ENCODE measurements at places on chromosomes 5 and 9. TPM values are rescaled to one million over a fixed set of nuclear protein-coding genes. Genes with fewer than 3 reads are reported as not detected.

The PTRH1 gene
- 17.2 TPM for total RNA-seq

The PCDHGA7 gene
- 8.4 TPM for total RNA-seq

The KIF12 gene
- total RNA-seq, result not detected

The UGT3A1 gene
- total RNA-seq, result not detected
